ENCODE measurements at places on chromosomes 3 and 15.

GRCh38 chr3:178386880-178387279, 149.4 kb upstream of the KCNMB2 start:
- DNase-seq, result no peak

DNA sequence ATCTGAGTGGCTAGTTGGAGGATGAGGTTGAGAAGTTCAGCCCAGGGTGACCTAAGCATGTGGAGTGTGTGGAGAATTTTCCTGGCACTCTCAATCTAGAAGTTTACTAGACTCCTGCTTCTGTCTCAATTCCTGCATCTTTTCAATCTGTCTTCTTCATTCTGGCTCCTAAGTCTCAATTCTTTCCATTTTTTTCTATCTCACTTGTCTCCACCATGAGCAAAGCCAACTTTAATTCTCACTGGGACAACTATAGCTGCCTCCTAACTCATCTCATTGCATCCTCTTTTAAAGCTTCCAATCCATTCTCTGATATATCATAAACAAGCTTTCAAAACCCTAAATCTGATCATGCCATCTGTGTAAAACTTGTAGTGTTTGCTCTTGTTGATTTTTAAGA, 569.3 kb downstream of the NAALADL2 start:
- no peak for DNase-seq

GRCh38 chr3:161096771-161097367, 8.3 kb downstream of the B3GALNT1 start:
- DNase-seq, result peak; percentile 38

DNA sequence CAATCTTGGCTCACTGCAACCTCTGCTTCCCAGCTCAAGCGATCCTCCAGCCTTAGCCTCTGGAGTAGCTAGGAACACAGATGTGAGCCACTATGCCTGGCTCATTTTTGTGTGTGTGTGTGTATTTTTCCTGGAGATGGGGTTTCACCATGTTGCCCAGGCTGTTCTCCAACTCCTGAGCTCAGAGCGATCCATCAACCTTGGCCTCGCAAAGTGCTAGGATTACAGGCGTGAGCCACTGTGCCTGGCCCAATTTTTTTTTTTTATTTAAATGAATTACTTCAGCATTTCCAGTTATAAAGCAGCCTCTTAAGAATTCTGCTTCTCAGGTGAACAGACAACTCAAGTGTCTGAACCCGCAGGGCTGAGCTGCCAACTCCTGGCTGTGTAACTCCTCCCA, 20.1 kb upstream of the ST3GAL6 start:
- DNase-seq, result no peak

DNA sequence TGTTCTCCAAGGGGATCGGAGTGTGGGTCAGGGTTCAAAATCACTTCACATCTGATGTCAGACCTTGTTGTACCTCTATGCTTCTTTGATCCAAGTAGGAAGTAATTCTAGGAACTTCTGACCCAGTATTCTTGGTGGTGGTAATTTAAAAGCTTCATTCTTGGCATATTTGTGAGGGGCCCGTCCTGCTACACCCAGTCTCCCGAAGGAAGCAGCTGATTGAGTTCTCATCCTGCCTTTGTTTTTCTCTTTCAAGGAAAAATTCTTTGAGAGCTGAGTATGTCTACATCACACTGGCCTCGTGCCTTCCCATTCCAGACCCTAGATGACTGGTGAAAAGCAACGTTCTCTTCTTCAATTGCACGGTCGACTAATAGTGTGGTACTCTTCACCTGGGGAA, 234.4 kb upstream of the TPRG1 start:
- no peak for DNase-seq

DNA sequence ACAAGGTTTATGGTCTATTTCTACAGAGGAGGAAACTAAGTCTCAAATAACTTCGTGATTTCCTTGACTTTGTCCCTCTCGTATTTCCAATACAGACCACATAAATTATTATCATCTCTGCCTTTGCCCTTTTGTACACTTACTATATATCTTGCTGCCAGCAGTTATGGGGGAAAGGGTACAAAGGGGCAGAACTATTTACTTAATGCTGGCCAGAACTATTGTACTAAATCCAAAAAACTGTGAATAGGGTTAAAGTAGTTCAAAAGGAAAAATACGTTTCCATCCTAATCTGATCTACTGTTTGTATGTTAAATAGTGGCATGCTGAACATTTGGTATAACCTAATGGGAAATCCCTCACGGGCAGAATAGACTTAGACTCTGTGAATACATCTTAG, 537.3 kb upstream of the SEMA6D start:
- DNase-seq, result no peak

DNA sequence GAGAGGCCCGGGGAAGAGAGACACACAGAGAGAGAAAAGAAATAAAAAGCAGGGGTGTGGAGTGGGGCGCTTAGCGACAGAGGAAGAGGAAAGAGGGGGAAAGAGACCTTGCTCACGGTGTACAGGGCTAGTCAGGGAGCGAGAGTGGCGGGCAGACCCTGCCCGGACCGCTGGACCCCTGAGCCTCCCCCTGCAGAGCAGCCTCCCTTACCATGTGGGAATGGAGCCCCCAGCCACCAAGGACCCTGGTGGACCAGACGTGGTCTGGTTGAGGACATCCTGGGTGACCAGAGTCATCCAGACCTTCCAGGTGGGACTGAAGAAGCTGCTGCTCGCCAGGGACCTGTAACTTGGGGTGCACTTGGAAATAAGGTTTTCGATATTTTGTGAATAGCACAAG, 129.6 kb downstream of the CHSY1 start:
- no peak for DNase-seq

DNA sequence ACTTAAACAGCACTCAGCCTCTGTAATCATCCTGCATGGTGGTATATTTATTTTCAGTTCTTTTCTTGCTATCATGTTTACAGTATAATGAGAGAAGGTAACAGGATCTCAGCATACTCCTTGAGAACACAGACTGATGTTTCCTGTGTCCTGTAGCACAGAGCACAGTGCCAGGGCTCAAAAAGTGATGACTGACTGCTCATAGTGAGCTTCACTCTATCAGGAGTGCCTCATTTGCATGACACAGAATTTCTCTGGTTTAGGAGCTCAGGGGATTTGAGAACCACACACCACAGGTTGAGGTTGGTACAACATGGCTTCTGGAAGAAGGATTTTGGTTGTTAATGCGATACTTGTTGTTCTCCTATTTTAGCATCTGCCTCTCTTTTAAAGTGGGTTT, 68.5 kb upstream of the SLC2A2 start:
- DNase-seq, result peak; percentile 15

DNA sequence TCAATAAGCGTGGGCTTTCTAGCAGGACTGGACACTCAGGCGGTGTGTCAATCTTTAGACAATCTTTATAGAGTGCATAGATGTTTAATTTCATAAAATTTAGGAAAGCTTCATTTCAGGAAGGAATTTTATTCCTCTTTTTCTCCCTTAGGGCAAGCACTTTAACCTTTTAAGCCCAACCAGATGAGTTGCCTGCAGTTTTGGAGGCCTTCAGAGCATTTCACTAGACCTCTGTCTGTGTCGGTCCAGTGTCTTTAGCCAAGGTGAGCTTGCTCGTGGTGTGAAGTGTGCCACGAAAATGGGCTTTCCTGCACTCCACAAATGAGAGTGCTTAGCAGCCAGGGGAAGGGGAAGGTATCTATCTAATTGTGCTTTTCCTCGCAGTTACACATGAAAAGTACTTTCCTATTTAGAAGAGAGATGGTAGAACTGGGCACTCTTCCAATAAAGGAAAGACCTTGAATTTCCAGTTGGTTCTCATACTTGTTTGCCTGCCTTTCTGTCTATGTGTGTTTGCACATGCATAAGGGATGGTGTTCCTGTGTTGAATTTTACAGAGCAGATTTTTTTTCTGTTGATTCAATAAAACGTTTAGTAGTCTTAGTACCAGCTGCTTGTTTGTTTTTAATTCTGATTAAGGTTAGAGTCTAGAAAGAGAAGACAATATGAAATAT, 53.6 kb downstream of the FEZF2 start:
- no peak for DNase-seq

GRCh38 chr3:62203561-62203960, 169.8 kb downstream of the FEZF2 start:
- no peak for DNase-seq

GRCh38 chr3:180802837-180803236, 109.6 kb upstream of the FXR1 start:
- no peak for DNase-seq

GRCh38 chr15:51758645-51759044, 7.2 kb downstream of the TMOD2 start:
- no peak for DNase-seq

GRCh38 chr3:38059591-38059990, 20.6 kb downstream of the DLEC1 start:
- no peak for DNase-seq

DNA sequence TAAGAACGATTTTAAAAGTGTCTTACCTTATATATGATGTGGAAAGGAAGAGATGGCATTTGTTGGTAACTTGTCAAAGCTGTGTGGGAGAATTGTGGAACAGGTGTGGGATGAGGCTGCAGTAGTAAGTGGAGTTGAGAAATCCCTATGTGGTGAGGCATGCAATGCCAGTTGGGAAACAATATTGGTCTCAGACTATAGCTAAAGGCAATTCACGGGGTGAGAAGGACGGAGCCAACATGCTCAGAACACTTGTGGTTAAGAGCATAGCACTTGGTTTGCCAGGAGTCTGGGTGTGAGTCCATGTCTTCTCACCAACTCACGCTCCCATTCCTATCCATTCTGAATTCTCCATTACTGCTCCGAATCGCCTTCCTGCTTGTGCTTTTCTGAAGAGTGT, 615.6 kb upstream of the ADAMTS9 start:
- no peak for DNase-seq

GRCh38 chr3:50345586-50346234, at the start of gene ZMYND10:
Gene ZMYND10, minus strand, starts transcription at chr3:50345732. Its CDS starts 153 bp downstream, at chr3:50345579.
- no peak for DNase-seq

DNA sequence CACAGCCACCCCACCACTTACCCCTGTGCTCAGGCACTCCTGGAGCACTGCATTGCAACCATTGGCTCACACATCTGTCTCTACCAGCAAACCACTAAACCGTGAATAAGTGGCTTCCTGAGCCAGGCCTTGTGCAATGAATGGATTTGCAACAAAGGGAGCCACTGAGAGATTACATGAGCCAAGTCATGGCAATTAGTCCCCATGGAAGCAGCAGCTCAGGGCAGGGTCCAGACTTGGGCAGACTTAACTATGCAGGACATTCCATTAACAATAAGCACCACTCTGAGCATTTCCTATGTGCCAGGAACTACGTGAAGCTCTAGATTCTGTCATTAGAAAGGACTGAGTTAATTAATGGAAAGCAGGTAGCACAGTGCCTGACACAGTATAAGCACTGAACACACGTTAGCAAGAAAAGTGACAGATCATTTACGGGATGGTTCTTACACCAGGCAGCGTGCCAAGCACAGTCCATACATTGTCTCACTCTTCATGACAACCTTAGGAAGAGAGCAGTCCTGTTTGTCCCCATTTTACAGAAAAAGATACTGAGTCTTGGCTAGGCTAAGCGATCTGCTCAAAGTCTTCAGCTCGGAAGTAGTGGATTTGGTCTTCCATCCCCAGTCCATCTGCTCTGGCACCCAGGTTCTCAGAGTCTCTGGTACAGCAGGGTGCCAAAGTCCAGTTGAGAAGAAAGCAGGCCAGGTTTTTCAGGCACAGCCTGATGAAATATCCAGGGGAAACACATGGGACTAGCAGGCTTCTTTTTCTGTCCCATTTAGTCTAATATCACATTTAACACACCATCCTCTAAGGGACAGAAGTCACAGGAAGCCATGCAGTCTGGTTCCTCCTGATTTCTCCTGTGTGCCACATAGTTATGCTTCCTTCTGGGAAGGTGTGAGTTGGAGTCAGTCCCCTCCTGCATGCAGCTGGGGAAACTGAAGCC, 44.1 kb downstream of the LIPC start:
- peak; percentile 13 for DNase-seq

DNA sequence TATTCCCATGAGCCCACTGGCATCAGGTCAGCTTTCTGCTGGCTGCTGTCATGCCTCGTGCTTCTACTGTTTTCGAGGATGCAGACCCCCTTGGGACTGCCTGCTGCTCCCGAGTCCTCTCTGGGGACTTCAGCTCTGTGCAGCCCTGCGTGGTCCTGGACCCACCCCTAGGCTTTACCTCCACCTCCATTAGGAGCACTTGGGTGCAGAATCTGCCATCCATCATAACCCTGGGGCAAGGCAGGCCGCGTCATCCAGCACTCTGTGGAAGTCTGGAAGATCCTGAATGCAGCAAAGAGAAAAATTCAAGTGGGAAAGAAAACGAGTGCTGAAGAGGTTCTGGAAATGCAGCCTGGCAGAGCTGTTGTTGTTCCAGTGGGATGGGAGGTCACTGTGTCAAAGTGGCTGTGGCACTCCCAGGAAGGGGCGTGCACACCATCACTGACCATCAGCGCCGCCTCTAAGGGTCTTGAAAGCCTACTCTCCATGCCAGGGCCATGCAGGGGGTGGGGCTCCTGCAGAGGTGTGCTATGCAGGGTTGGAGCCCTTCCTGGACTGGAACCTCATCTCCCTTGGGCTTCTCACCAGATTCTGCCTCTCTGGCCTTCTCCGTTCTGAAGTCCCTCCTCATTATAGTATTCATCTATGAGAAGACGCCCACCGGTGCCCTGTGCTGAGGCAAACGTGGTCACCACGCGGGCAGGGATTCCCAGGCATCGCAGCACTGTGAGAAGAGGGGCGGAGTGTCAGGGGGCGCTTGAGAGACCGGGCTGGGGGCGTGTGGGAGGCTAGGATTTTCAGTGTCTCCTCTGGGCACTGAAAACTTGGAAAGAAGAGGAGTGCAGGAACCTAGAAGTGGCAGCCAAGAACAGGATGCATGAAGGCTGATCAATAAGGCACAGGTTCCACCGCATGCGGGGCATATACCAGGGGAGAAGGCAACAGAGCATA, 12.5 kb downstream of the EPB42 start:
- no peak for DNase-seq

DNA sequence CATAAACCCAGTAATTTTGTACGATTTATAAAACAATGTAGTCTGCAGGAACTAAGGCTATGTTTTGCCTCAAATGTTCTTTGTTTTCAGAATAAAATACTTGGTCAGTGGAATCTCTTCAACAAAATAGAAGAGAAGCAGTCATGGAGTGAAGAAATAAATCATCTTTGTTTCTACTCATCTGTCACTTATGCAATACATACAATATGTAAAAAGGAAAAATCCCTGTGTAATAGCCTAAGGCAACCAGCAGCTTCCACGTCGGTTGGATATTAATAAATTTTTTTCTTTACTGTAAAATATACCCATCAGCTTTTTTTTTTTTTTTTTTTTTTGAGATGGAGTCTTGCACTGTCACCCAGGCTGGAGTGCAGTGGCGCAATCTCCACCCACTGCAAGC, 5.2 kb upstream of the WDR5B start:
- no peak for DNase-seq

DNA sequence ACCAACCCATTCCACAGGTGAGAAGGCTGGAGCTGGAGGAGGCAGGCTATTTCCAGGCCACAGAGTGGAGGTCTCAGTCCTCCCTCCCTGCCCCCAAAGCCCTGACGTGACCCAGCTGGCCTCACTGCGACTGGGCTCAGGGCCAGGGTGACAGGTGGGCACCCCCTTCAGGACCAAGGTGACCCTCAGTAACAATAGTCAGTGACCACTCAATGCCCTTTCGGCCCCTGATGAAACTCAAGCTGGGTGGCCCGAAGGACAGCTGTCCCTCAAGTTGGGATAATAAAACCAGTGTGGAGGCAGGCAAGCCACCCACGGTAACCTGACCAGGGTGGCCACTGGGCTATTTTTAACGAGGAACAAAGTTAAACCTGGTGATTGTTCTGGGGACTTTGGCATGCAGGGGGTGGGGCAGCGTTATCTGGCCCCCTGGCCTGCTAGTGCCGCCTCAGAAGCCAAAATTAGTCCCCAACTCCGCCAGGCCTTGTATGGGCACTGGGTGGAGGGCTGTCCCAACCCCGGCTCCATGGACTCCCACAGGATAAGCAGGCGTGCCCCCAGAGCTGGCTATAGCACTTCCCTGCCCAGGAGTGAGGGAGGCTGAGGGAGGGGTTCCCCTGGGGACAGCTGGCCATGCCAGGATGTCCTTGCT, 1.1 kb downstream of the TNNC1 start:
- DNase-seq, result no peak
